RWPE1 (cell line): ENCODE measurements at places on chromosomes 2 and 18.
A peak's percentile ranks its signal among the peaks of the same experiment; 100 is the strongest.

DNA sequence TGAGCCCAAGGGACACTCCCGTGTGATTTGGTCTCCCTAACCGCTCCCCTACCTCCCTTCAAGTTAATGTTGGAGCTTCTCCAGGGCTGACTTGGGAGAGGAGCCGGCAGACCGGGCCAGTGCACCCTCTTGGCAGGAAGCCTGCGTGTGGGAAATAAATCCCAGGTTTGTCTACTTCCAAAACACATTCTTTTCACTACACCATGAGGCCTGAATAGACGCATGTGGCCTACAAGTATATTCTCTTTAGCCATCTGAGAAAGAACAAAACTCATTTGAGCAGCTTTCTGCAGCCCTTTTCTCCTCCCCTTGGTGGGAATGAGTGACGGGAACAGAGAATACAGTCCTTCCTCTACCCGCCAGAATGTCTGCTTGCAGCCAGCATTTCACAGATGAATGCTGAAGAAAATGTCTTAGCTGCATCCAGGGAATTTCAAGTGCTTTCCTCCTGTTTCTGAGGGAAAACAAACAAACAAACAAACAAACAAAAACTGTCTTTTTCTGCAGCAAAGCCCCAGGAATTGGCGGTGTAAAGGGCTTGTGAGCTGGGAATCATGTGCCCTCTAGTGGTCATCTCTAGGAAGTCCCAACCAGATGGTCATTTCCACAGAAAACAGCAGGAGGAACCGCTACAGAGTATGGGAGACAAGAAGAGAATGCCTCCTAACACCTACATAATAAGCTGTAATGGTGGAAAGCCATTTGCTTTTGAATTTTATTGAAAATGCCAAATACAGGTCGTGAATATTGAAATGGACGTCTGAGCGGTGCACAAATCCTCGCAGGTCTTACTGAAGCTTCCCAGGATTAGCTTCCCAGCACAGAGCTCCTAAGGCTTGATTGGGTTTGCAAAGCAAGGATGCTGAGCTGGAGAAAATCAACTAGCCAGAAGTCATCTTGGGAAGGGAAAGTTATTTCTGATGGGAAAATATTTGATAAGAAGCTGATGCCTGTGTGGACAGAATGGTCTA lies 41.2 kb upstream of the DAPL1 start:
- DNase-seq: peak; percentile 81

- no peak for DNase-seq
Observed at GRCh38 chr2:84995826-84996225, 24.9 kb downstream of the KCMF1 start.

- DNase-seq: peak; percentile 24
Observed at GRCh38 chr2:37713258-37713700, 41.8 kb upstream of the CDC42EP3 start.

DNA sequence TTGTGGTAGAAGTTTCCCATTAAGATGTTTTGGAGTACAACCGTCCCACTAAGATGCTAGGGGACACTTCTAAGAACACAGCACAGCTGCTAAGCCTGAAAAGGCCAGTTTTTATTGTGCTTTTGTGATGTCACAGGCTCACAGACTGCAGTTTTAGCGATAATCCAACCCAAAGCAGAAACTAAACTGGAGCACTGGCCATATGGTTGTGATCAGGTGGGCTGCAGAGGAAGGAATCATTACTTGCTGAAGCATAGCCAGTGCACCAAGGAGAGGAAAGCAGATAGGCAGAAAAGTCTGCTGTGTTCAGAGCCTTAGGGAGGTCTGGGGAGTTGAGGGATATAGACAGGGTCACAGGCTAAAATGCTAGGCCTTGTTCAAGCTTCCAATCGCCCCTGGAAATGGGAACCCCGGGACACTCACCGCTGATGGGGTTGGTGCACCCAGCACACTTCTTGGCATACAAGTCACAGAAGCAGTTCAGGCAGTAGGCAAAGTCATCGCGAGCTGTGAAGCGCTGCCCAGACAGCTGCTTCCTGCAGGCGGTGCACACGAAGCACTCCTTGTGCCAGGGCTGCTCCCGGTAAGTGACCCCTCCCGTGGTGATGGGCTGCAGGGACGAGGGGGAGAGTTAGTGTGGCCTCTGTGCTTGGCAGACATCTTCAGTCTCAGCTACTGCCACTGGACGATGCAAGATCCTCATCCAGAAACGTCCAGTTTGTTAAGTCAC lies 25.7 kb downstream of the C2orf49 start:
- DNase-seq: no peak

DNA sequence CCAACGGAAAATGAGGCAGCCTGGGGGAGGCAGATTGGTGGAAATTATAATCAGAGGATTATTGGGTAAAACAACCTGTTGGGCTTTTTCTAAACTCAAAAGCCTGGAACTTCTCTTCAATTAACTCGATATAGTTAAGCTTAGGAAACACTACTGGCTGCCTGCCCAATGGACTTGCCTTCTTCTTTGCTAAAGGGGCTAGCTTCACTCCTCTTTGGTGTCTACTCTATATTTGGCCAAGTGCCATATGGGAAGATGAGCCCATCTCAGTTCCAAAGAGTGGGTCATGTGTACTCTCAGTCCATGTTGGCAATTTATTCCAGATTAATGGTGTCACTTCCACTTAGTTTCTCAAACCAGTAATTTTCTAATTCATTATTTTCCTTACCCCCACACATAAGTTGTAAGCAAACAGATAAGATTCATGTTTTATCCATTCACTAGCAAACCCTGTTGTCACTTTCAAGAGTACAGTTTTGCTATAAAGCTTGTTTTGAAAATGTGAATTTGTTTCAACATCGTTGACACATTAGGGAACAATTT lies 34.3 kb downstream of the DARS1 start:
- no peak for DNase-seq

DNA sequence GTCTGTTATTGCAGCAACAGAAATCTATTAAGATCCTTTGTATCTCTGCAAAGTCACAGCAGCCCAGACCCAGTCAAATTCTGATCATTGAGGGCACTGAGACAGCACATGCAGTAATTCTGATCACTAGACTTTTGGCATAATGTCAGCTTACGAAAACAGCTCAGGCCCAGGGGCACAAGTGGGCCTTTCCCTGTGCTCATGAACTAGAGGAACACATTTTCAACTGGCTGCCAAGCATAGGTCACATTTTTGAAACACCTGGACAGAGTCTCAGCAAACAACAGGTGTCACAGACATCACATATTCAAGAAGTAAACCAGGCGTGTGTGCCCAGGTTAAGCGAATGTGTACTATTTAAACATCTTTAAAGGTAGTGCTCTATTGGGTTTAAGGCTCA lies 13.7 kb downstream of the DOCK10 start:
- DNase-seq: no peak

DNA sequence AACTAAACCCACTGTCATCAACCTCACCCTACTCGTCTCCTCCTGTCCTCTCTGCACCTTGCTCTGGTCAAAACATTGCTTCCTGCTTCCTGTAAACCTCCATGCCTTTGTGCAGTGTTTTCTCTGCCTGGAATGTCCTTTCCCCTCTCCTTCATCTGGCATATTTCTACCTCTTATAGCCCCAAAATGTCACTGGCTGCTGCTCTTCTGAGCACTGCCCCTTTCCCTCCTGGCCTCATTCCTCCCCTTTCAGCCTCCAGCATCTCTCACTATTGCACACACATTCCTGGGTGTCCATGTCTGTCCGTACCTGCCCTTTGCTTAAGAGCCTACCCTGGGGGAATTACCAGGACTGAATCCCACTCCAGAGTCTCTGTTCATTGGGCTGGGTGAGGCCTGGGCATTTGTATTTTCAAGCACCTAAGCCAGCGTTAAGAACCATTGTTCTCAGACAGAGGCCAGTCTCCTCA lies 84.9 kb downstream of the MOGAT1 start:
- DNase-seq: peak; percentile 27

GRCh38 chr18:45349019-45349418 lies 266.3 kb upstream of the SLC14A2 start:
- no peak for DNase-seq

GRCh38 chr2:158969715-158970240 lies 1.3 kb downstream of the TANC1 start:
- DNase-seq: no peak

- no peak for DNase-seq
Observed at GRCh38 chr2:166269322-166269721, 106.4 kb downstream of the SCN9A start.

DNA sequence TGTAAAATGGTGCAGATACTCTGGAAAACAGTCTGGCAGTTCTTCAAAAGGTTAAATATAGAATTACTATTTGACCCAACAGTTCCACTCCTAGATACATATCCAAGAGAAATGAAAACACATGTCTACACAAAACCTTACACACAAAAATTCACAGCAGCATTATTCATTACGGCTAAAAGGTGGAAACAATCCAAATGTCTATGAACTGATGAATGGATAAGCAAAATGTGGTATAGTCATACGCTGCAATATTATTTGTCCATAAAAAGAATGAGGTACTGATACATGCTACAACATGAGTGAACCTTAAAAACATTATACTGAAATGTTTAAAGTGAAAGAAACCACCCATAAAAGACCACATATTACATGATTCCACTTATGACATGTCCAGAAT lies 4.0 kb downstream of the CYP27C1 start:
- DNase-seq: no peak

GRCh38 chr2:196205881-196206435 lies 34.6 kb upstream of the STK17B start:
- no peak for DNase-seq

DNA sequence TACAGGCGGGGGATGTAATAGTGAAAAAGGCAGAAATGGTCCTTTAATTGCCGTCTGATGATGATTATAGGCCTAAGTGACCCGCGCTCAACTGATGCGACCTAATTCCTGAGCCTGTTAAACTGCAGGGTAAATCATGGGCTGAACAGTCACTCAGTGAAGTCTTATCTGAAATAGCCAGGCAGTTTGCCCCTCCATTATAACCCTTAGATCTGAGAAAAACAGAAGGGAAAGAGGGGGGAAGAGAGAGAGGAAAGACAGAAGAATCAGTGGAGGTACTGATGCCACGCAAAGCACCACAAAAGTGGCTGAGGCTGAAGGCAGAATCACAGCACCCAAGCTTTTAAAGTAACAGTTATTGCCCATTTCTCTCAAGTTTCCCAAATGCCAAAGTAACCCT lies 73.1 kb upstream of the DNMT3A start:
- DNase-seq: no peak
